ENCODE measurements at places on chromosomes 2 and 18.

GRCh38 chr2:3787768-3788167 lies 84.4 kb downstream of the DCDC2C start:
- no peak for DNase-seq

DNA sequence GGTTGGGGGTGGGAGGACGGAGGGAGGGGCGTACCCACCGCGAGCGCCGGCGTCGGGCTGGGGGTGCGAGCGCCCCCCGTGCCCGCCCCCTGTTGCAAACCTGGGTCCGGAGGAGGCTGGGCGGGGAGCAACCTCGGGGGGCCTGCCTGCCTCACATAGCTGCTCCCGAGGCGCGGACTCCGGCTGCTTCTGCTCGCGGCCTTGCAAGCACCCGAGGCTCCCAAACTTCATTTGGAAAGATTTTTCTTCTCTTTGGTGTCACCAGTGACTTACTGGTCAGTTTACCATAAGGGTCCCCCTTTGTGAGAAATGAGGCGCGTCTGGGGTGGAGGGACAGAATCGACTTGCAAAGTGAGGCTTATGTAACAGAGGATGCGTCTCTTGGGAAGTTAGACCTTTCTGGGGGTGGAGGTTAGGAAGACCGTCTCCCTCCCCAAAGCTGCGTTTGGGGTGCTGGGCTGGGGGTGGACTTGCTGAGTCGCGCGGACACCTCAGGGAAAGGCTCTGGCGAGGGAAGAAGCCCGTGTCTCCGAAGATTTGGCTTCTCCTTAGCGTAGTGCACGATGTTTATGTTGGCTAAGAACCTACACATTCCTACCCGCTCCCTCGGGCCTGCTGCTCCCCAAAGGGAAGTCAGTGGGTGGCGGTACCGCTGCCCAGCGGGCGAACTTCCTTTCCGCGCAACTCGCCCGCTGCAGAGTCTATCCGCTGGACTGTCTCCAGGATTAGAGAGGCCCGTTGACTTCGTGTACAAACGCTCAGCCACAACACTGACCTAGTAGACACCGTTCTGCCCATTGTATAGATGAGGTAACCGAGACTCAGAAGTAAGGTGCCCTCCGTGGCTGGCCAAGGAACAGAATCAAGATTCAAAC lies 559 bp downstream of the TMEM37 start:
- no peak for DNase-seq

- DNase-seq: peak; percentile 38
Measured at GRCh38 chr2:68256093-68256450, 3.7 kb upstream of the PPP3R1 start.

DNA sequence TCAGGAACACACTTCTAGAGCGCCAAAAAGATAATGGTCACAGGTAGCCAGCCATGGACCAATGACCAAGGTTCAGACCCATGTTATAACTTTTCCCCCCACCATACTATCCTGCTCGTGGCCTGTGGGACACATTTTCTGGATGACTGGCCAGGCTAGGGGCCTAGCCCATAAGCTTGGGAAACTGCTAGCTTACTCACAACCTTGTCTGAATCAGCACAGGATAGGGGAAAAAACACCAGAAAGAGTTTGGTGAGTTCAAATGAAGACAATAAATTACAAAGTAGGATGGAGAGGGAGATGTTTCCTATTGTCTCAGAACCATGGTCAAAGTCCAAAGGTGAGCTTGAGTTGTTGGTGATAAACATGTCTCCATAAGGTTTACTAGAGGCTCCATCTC lies 156.3 kb upstream of the CCDC68 start:
- no peak for DNase-seq

DNA sequence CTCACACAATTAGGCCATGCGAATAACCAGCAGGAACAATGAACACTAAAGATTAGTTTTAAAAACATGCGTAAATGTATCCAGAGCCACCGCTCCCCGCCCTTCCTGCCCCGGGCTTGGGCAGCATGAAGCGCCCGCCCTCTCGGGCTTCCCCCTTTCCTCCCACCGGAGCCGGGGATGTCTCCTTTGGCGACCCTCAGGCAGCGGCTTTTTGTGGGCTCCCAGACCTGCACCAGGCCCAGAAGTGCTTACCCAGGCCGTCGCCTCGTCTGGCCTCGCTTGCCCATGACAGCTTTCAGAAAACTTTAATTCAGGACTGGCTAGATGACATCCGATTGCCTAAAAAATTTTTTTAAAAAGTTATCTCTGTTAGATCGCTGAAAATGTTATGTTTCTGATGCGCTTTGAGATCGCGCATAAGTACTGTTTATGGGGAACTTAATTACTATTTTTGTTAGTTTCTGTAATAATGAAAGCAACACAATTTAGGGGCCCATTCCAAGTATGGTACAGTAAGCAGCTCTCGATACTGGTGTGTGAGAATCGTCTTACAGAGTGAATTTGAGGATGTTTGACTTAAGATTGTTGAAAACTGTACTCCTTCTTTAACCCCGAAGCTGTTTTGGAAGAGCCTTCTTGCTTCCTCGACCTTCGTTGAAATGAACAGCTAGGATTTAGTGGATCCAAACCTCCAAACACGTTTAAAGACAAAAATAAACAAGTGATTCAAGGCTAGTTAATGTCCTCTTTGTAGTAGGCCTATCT lies 1.1 kb downstream of the MAP3K20 start:
- peak; percentile 46 for DNase-seq

GRCh38 chr2:17672583-17673317 lies 80.9 kb downstream of the SMC6 start:
- no peak for DNase-seq

DNA sequence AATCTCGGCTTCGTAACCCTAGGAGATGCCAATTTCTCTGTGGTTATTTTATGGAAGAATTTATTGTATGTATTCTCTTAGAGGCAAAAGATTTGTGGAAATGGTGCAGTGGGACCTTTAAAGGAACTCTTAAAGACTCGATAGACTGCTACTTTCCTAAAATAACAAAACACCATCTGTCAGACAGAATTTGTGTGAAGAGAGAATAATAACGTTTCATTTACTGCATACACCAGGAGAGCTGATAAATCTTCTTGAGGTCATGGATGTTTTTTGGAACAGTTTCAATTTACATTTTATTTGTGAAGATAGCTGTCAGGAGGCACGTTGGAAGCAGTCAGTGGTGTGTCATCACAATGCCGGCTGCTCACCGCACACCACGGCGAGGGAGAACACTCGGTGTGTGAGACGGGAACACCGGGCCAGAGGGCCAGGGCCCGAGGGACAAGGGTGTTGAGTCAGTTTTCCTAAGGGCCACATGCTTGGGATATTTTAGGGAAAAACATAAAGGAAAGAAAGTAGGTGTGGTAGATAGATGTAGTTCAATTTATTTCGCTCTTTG lies 1681.0 kb upstream of the DDX18 start:
- DNase-seq: no peak

GRCh38 chr18:24022161-24022560 lies 7.6 kb downstream of the TTC39C start:
- peak; percentile 32 for DNase-seq

All from spinal cord (tissue), 10 donors.